Psoas muscle (tissue), 8 donors: ENCODE measurements at places on chromosomes 13 and 19.
A peak's percentile ranks its signal among the peaks of the same experiment; 100 is the strongest.

DNA sequence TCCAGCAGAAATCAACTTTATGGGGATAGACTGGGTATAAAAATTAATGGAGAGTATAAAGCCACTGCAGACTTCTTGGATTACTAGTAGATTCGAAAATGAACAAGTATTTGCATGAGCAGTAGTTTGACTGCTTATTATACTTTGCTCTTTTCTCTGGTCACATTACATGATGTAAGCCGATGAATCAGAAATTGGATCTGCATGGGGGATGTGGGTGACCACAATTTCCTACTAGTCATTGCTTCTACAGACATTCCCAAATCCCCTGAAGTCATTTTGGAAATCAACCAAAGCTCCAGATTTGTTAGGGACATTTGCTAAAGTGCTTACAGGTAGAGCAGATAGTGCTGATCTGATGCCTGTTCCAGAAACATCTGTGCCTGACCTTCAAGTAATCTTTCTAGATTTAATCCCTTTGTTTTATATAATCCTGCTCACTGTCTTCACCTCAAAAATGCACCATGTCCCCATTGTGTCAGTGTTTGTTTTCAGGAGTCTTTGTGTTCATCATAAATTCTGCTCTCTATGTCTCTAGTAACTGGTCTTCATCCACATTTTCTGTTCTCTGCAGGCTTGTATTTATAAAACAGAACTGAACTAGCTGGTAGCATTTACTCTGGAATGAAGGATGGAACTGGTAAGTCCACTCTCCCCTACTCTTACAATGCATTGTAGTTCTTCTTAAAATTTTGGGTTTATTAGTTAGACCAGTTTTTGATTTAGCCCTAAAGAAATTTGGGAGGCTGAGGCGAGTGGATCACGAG is 201.5 kb upstream of the CSNK1A1L start:
- no peak for DNase-seq
- no peaks in the 10 kb centered on the region for H3K27me3 ChIP-seq
- no peak overlapping the region for H3K4me3 ChIP-seq
- H3K27ac ChIP-seq = no peak overlapping the region
- no peaks in the 10 kb centered on the region for H3K36me3 ChIP-seq

- no peak for DNase-seq
- no peaks in the 10 kb centered on the region for H3K4me1 ChIP-seq
- no peaks in the 10 kb centered on the region for H3K27me3 ChIP-seq
- H3K4me3 ChIP-seq = no peak overlapping the region
- H3K27ac ChIP-seq = no peak overlapping the region
Measured at GRCh38 chr19:51150627-51151026, 8.5 kb downstream of the SIGLEC7 start.

DNA sequence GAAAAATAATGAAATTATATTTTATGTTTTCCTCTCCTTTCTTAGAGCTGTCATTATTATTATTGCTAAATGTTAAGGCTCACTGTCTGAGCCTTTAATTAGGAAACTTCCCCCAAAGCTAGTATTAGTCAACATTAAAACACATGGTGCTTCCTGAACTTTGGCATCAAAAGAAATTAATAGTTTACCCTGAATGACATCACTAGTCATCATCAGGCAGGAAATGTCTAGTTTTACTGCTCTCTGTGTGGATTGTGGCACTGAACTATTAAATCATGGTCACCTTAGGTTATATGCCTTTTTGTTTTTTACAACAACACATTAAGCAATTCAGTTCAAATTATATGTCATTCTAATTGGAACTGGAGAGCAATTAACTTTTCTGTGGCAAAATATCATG is 595.5 kb downstream of the SLITRK1 start:
- H3K4me1 ChIP-seq = no peaks in the 10 kb centered on the region
- H3K27ac ChIP-seq = no peak overlapping the region
- no peaks in the 10 kb centered on the region for H3K27me3 ChIP-seq
- no peak overlapping the region for H3K4me3 ChIP-seq
- no peaks in the 10 kb centered on the region for H3K36me3 ChIP-seq

DNA sequence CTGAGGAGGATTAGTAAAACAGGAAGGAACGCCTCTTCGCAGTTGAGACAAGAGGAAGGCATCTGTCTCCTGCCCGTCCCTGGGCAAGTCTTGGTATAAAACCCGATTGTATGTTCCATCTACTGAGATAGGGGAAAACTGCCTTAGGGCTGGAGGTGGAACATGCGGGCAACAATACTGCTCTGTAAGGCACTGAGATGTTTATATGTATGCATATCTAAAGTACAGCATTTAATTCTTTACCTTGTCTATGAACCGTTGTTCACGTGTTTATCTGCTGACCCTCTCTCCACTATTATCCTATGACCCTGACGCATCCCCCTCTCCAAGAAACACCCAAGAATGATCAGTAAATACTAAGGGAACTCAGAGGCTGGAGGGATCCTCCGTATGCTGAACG is 722 bp upstream of the TIMM50 start:
- peaks cover 10% of the 10 kb centered on the region for H3K4me1 ChIP-seq
- DNase-seq = no peak
- peak overlapping the region; percentile 95 for H3K27ac ChIP-seq
- H3K36me3 ChIP-seq = no peaks in the 10 kb centered on the region
- H3K27me3 ChIP-seq = no peaks in the 10 kb centered on the region
- peak overlapping the region; percentile 97 for H3K4me3 ChIP-seq

- no peak overlapping the region for H3K27ac ChIP-seq
- no peak for DNase-seq
- no peak overlapping the region for H3K4me3 ChIP-seq
- no peaks in the 10 kb centered on the region for H3K4me1 ChIP-seq
- no peaks in the 10 kb centered on the region for H3K27me3 ChIP-seq
- H3K36me3 ChIP-seq = no peaks in the 10 kb centered on the region
Measured at GRCh38 chr13:29704648-29705047, 109.2 kb upstream of the SLC7A1 start.

- peak overlapping the region; percentile 89 for H3K27ac ChIP-seq
- peak overlapping the region; percentile 45 for H3K4me3 ChIP-seq
- no peaks in the 10 kb centered on the region for H3K36me3 ChIP-seq
- peak; percentile 89 for DNase-seq
Measured at GRCh38 chr19:2546128-2547032, 70.5 kb downstream of the GADD45B start.

GRCh38 chr19:15137777-15138176 is 30.6 kb downstream of the SYDE1 start:
- no peaks in the 10 kb centered on the region for H3K36me3 ChIP-seq
- DNase-seq = no peak
- H3K27me3 ChIP-seq = no peaks in the 10 kb centered on the region

DNA sequence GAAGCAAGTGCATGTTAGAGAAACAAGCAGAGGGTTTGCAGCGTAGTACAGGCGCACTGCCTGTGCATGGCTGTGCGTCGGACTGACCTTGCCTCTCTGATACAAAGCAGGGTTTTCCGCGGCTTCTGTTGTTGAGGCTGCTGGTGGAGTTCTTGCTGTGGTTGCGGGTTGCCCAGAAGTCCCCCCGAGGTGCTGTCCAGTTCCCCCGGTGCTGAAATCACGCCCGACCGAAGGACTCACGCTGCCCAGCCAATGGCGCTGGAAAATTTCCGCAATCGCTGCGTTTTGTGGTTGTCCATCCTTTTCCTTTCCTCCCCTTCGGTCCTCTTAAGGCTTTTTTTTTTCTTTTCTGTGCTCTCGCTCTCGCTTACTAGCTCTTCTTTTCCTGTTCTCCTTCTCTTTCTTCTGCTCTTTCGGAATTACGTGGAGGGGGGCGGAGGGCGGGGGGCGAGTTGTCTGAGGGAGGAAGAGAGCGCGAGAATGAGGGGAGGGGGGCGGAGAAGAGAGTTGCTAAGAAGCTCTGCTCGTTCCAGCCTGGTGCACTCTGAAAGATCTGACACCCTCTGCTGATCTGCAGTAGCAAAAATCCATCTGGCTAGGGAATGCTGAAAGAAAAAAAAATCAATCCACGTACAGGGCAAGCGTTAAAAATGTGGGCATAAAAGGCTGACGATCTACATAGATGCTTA is at the start of gene SLITRK1:
TSS of gene SLITRK1 (minus strand) at position 558 of the 689 bp plus-strand sequence. CDS start 967 bp downstream, outside the sequence.
- H3K27me3 ChIP-seq = peaks cover 36% of the 10 kb centered on the region
- H3K4me1 ChIP-seq = no peaks in the 10 kb centered on the region
- no peak for DNase-seq
- H3K27ac ChIP-seq = no peak within 1 kb of the TSS
- H3K4me3 ChIP-seq = no peak within 1 kb of the TSS

DNA sequence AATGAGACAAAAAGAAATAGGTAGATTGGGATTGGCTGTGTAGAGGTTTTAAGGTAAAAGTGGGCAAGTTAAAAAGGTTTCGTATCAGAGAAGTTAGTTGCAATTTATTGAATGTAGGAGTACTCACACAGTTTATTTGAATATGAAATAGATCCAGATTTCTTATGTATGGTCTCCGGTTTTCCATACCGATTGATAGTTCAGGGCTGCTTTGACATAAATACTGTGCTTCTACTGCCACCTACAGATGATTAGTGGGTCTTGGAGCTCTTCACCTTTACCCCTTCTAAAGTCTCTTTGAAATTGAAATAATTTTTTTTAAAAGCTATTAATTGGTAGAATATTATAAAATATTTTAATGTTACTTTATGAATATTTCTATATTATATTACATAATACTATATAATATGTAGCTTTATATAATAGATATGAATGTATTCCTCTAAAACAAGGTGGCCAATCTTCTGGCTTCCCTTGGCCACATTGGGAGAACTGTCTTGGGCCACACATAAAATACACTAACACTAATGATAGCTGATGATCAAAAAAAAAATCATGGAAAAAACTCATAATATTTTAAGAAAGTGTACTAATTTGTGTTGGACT is 7.7 kb upstream of the GPR18 start:
- H3K4me3 ChIP-seq = no peak overlapping the region
- H3K27me3 ChIP-seq = no peaks in the 10 kb centered on the region
- peaks cover 42% of the 10 kb centered on the region for H3K4me1 ChIP-seq
- DNase-seq = no peak
- H3K27ac ChIP-seq = no peak overlapping the region

DNA sequence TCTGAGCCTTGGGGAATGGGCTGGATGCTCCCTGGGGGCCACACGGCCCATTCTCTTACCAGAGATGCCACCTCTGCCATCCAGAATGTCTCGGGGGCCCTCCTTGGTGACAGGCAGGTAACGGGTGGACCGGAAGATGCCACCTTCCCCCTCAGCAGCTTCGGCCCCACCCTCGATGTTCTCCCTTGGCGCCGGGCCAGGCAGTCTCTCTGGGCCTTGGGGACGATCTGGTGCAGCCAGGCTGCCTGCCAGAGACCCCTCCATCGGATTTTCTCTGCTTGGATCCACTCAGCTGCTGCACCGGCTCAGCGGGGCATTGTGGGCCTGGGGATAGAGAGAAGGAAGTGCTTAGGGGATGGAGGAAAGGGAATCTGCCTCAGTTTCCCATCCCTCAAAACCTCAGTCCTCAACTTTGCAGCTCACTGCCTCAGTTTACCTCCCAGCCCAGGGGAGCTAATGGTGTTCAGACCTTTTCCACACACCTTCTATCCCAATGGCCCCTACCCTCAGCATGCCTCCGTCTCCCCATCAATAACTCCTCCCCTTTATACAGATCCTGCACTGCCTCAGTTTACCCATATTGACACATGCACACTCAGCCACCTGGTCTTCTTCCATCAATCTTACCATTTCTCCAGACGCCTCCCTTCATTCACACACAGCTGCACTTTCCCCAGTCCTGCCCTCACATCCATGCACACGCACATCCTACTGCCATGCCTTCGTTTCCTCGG is 1.5 kb downstream of the WIZ start:
- H3K36me3 ChIP-seq = no peaks in the 10 kb centered on the region
- peak; percentile 69 for DNase-seq

GRCh38 chr19:18218600-18218999 is 7.6 kb downstream of the PDE4C start:
- H3K4me1 ChIP-seq = no peaks in the 10 kb centered on the region
- H3K4me3 ChIP-seq = no peak overlapping the region
- no peak for DNase-seq
- no peaks in the 10 kb centered on the region for H3K36me3 ChIP-seq
- no peak overlapping the region for H3K27ac ChIP-seq
- peaks cover 3% of the 10 kb centered on the region for H3K27me3 ChIP-seq

DNA sequence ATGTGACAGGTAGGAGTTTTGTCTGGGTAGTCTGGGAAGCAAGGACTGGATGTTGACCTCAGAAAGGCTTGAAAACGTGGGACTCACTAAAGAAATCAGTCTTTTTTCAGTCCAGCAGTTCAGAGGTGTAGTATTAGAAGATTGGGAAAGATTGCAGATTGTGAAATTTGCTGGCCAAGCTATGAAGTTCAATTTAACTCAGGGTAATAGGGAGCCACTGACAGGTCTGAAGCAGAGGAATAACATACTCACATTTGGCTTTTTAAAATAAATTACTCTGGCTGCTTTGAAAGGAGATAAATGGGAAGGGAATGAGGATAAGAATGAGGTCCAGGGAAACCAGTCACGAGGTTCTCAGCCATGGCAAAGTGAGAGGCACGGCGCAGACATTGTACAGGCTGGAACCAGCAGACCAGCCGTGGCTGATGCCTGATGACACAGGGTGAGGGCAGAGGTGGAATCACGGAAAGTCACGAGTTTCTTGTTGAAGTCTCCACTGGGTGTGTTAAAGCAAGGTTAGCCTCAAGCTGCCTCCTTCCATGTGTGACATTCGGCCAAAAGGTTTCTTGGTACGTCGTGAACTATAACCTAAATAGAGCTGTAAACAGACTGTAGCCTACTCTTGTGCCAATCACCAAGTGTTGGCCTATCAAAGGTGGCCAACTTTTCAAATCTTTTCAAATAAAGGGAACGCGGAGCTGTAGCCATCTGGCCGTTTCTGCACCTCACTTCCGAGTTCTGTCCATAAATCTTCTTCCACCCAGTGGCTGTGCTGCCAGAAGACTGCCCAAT is 377.6 kb downstream of the IRS2 start:
- H3K36me3 ChIP-seq = no peaks in the 10 kb centered on the region
- no peak for DNase-seq
- H3K27me3 ChIP-seq = no peaks in the 10 kb centered on the region
- H3K4me3 ChIP-seq = no peak overlapping the region
- no peak overlapping the region for H3K27ac ChIP-seq
- no peaks in the 10 kb centered on the region for H3K4me1 ChIP-seq

DNA sequence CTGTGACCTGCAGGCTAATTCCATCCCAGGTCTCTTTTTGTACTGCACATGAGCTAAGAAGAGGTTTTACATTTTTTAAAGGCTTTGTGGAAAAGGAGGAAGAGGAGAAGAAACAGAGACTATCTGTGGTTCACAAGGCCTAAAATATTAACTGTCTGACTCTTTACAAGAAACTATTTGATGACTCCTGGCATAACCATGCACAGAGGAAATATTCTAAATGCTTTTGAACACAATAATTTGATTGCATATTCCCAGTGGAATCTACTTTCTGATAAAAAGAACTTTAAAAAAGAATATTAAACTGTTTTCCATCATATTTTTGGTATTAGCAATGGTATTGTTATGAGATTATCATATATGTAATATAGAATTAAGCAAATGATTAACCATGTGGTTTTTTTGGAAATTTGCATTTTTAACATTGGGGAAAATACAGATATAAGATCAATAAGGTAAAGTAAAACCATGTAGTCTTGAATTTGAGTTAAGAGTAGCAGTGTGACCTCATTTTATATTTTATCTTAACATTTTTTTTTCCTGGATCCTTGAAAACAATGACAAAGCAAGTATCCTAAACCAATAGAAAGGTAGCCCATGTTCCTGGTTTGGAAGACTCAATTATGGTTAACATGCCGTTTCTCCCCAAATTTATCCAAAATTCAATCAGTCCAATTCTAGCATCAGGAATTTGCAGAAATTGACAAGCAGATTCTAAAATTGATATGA is 251.0 kb downstream of the UQCRFS1 start:
- H3K4me3 ChIP-seq = no peak overlapping the region
- no peaks in the 10 kb centered on the region for H3K4me1 ChIP-seq
- DNase-seq = no peak
- no peaks in the 10 kb centered on the region for H3K27me3 ChIP-seq
